OCI-LY7 (cell line): ENCODE measurements at places on chromosomes 5 and 9.

- no peak for DNase-seq
Observed at GRCh38 chr9:122042056-122042455, 51.1 kb downstream of the TTLL11 start.

DNA sequence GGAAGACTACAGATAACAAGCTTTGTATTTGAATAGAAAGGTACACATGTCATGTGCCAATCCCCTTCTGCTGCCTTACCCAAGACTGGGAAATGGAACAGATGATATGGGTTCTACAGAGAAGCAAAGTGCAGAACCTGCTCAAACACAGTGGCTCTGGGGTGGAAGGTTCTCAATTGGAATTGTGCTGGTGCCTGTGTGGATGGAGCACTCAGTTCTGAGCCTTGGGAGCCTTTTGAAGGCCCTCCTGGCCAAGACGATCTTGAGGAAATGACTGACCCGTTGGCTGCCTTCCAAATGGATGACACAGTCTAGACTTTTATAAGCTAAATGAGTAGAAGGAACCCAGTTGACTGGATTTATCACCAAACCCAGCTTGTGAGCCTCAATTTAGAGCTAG is 4.2 kb upstream of the PRSS3 start:
- no peak for DNase-seq

GRCh38 chr9:136769710-136770191 is 5.4 kb upstream of the LCN15 start:
- DNase-seq = peak; percentile 51

DNA sequence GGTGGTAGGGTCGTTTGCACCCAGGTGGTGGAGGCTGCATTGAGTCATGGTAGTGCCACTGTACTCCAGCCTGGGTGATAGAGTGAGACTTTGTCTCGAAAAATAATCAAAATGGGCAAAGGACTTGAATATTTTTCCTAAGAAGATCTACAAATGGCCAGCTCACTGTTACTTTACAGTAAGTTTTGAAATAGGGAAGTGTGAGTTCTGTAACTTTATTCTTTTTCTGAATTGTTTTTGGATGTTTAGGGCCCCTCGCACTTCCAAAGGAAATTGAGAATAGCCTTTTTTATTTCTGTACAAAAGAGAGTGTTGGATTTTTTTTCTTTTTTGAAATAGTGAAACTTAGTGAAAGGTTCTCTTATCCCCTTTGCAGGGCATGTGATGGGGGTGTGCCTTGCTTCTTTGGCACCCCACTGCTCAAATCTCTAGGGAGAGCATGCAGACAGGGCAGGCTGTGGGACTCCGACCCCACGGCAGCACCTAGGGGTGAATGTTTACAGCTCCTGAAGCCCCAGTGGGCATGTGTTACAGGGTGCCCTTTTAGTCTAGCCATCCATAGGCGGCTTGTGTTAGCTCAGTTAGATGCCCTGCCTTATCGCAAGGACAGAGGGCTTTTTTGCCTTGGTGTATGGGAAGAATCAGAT is 33.3 kb downstream of the GPBP1 start:
- DNase-seq = no peak
